ENCODE measurements at places on chromosomes 3 and 15.

GRCh38 chr3:43707266-43707665, 16.5 kb downstream of the ABHD5 start:
- no peak for DNase-seq

- DNase-seq, result no peak
Observed at GRCh38 chr3:67349551-67350174, 304.7 kb downstream of the SUCLG2 start.

DNA sequence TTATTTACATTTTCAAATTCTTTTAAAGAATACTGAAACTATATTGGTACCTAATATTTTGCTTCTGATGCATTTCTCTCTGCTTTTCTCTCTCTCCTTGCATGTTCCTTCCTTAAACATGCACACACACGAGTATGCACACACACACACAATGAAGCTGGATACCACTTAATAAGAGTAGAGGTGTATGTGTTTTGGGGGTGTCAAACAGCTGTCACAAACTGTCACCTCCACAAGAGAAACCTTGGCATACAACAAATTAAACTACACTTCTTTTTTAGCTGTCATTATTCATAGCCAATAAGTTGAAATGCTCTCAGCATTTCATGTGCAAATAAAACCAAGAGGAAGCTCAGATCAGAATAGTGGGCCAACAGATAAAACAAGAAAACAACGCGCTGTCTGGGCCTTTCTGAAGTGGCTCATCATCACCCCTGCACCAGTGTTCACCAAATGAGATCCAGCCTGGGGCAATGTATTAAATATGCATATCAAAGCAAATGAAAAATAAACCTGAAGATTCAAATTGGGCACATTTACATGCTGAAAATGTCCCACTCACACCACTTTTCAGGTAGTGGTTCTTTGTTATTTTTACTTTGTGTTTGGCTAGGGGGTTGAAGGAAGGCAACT, 9.7 kb downstream of the MEIS2 start:
- DNase-seq, result no peak

DNA sequence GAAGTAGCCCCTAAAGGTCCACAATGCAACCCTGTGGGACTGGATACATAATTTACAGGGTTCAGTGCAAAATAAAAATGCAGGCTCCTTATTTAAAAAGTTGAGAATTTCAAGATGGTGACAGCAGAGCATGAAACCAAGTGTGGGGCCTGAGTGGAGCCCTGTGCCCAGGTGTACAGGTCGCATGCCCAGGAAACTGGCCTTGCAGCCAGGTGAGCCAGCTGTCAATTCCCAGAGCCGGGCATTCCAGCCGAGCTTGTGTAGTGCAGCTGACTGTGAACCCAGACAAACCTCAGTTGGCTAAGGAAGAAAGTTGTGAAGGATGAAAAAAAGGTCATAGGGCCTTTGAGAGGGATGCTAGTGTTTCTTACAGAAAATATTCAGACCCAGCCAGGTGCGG, 27.6 kb downstream of the POPDC2 start:
- DNase-seq, result no peak

DNA sequence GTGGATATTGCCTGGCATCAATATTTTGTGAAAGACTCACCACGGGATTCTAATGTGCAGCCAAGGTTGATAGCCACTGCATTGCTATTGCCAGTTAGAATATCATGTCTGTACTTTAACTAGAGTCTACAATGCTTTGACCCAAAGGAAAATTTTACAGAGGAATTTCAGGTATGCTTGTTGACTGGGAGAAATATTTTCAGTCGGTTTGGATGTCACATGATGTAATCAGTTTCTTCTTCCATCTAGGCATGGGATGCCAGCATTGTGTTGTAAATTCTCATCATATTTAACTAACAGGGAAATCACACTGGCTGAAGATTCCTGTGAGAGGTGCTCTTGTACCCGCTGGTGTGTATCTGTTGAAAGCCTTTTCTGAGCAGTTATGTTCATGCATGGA, 508.9 kb upstream of the ADAMTS9 start:
- no peak for DNase-seq

DNA sequence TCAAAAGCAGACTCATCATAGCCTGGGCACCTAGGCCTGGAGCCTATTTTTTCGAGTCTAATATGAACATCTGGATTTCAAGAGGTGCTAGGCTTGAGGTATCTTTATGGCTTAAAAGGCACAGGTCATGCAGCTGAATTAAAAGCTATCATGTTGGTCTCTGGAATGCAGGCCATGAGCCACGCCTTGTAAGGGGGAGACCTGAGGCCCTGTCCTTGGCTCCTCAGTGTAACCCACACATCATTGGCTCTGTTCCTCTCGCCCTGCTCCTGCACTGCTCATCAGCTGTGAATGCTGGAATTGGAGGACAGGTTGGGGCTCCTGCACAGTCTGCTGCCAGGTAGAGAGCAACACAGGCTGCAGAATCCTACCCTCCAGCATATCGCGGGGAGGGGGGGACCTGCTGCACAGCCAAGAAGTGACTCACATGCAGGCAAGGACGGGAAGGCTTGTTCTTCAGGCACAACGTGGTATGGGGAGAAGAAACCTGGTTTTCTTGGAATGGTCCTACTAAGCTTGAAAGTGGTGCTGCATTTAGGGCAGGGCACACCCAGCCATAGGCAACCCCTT, 146.0 kb downstream of the CHST2 start:
- no peak for DNase-seq

GRCh38 chr3:123642182-123642956, 57.5 kb upstream of the HACD2 start:
- no peak for DNase-seq

GRCh38 chr15:69145149-69145693, 15.2 kb upstream of the GLCE start:
- DNase-seq, result no peak

GRCh38 chr3:196650740-196651311, 11.3 kb downstream of the NRROS start:
- no peak for DNase-seq

DNA sequence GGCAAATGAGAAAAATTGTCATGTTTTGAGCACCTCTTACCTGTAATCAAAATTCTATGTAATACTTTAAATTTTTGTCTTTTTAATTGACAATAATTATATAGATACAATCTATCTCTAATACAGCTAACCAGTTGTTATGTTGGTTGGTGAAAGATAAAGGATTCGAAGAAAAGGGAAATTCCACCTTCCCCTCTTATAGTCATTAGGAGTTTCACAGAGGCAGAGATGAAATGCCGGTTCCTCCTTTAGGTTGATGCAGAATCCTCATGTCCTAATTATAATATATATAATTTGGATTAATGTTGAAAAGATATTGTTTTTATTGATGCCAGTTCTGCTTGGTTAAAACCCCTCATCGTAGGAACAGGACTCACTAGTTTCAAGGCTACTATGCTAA, 67.1 kb downstream of the LRCH3 start:
- DNase-seq, result no peak

All from central memory CD4-positive, alpha-beta T cell (primary cell).